Activated CD4-positive, alpha-beta T cell treated with anti-CD3 and anti-CD28 coated beads, Interleukin-2, amount 50 U/mL, for 1 hour (primary cell): ENCODE measurements at places on chromosomes 3 and 15.

- DNase-seq, result no peak
Measured at GRCh38 chr3:170040418-170040817, 2.6 kb downstream of the GPR160 start.

DNA sequence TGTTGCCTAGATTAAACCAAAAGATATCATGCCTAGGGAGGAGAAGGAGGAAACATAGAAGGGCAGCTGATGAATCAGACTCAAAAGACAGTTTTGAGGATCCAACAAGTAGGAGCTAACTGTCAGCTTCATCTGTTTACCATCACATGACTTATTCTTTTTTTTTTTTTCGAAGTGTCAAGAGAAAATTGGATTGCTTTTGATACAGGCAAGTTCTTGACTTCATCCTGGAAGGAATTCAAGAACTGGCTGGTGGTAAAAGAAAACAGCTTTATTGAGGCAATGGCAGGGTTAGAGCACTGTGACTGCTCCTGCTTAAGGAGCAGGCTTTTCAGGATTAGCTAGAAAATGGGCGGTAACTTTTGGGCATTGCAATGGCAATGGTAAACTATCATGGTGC lies 227.5 kb upstream of the KCNMB2 start:
- no peak for DNase-seq

- DNase-seq, result no peak
Measured at GRCh38 chr3:113968986-113969385, 21.2 kb downstream of the ZDHHC23 start.

DNA sequence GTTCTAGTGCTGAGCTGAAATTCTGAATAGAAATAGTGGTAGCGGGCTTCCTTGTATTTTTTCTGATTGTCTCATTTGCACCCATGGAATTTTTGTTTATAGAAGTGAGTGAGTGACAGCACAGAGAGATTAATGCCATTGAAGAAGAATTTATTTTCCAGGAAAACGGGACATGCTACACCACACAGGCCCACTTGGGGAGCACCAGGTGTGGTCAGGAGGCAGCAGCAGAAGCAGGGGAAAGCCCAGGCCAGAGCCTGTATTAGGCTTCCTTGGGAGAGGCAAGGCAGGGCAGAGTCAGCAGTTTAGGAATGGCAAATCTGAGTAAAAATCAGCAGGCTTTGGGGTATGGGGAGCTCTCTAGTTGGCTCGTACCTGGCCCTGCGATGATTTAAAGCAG lies 88.4 kb upstream of the ATP11B start:
- DNase-seq, result no peak

DNA sequence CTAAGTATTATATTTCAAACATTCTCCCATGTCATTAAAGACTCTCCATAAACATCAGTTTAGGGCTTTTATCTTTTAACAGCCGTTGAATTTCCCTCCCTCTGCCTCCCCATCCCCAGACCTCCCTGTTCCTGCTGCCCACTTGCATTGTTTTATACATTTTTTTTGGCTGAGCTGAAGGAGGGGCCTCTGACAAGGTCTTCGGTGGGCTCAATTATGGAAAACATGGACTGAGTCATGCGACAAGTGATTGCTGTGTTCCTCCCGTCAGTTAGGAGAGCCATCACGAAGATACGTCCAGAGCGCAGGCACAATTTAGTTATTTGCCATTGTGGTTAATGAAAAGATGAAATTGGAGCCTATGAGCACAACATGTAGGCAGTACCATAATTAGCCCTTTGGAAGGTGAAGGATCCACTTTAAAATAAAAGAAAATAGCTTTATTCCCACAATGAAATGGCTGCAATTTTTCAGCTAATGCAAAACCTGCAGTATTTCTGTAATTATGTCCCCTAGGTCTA lies 12.0 kb upstream of the NMNAT3 start:
- DNase-seq, result no peak

GRCh38 chr3:194040516-194041273 lies 95.3 kb upstream of the HES1 start:
- DNase-seq, result no peak

DNA sequence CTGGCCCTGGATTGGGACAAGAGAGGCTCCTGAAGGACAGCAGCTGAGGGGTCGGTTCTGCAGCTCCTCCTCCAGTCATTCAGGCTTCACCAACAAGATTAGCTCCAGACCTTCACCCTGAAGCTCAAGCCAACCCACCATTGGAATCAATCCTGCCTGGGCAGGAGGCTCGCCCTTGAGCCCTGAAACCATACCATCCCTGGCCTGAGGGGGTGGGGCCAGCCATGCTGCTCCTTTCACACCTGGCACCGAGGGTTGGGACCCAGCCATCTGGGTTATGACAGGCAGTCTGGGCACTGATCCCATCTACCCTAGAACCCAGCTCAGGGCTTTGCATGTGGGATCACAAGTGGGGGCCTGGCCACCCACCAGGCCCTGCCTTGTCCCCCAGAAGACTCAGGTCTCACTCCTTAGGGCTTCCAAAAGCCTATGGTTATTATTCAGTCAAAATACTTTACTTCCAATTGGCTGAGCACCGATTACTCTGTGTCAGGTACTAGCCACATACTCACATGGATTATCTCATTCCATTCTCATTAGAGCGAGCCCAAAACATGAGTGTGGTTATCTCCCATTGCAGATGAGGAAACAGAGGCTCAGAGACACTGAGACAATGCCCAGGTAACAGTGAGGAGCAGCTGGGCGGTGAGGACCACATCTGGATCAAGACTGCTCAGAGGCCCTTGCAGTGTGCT lies 3.1 kb downstream of the ABHD14B start:
- DNase-seq, result no peak

- no peak for DNase-seq
Measured at GRCh38 chr3:40971191-40972168, 227.8 kb upstream of the CTNNB1 start.

DNA sequence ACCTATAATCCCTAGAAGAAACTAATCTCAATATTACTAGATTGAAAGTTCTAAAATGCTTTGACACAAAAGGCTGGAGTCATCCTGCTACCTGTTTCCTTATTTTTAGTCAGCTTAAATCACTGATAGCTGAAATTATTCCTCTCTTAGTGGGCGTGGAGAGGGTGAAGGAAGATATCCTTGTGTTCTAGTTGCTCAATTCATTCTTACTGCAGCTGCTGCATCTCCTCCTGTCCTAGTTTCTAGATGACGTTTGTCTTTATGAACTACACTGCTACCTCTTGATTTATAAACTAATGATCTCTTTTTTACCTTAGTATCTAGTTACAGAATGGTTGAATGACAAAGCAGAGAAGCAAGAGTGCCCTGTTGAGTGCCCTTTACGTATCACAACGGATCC lies 50.7 kb downstream of the SETD5 start:
- no peak for DNase-seq

DNA sequence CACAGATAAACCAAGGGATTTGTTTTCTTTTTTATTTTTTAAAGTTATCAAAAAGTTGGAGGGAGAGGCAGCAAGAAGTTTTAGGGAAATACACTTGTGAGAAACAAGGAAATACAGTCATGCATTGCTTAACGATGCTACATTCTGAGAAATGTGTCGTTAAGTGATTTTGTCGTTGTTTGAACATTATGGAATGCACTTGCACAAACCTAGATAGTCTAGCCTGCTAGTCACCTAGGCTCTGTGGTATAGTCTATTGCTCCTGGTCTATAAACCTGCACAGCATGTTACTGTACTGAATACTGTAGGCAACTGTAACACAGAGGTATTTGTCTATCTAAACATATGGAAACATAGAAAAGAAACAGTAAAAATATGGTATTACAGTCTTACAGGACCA lies 2.0 kb upstream of the NFKBIZ start:
- DNase-seq, result no peak

- DNase-seq, result no peak
Measured at GRCh38 chr3:151372063-151372820, 12.3 kb downstream of the P2RY12 start.

- no peak for DNase-seq
Measured at GRCh38 chr15:89075846-89076245, 12.4 kb upstream of the ABHD2 start.

- no peak for DNase-seq
Measured at GRCh38 chr15:67777773-67778172, 47.5 kb upstream of the SKOR1 start.

DNA sequence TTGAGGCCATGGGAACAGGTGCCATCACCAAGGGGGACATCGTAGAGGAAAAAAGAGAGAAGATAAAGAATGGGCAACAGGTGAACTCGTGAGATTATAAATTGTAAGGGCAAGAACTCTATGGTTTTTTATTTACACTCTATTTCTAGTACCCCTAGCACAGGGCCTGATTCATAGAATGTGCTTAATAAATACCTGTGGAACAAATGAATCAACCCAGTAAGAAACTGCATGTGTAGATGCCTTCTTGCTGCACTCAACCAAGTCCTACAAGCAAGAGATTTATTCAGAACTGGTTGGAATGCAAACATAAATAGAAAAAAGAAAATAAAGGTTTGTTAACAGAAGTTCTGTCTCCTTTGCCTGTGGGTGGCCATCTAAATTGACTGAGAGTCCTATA lies 18.7 kb upstream of the KPNA1 start:
- DNase-seq, result no peak

- no peak for DNase-seq
Measured at GRCh38 chr3:122911901-122912300, 115.7 kb downstream of the SEMA5B start.

GRCh38 chr3:171225708-171226107 lies 199.2 kb upstream of the SLC2A2 start:
- DNase-seq, result no peak

- no peak for DNase-seq
Measured at GRCh38 chr15:73957276-73957675, 31.0 kb downstream of the LOXL1 start.

DNA sequence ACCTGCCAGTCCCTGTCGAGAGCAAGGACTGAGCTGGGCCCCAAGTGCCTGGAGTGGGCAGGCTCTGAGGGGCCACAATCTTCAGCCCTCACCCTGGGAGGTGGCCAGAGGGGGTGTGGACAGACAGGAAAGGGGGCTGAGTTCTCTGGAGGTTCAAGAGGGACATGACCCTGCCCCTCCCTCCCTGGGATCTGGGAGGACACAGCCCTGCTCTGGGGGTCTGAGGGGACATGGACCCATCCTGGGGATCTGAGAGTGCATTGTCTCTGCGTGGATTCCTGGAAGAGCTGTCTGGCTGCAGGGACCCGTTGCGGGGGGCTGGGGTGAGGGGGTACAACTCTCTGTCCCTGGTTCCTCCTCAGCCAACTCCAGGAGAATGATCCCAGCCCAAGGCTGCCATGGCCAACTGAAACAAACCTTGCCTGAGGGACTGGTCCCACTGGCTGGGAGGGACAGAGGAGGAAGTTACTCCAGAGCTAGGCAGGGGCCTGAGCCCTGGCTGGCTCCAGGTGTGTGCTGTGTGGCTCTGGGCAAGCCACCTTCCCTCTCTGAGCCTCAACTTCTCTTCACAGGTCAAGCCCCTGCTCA lies 29.0 kb downstream of the PTH1R start:
- no peak for DNase-seq

- no peak for DNase-seq
Measured at GRCh38 chr15:75776065-75776423, 63.4 kb upstream of the CSPG4 start.

GRCh38 chr3:30236011-30236410 lies 370.4 kb upstream of the TGFBR2 start:
- DNase-seq, result no peak

- DNase-seq, result no peak
Measured at GRCh38 chr15:64566102-64566501, 105.7 kb downstream of the ZNF609 start.

DNA sequence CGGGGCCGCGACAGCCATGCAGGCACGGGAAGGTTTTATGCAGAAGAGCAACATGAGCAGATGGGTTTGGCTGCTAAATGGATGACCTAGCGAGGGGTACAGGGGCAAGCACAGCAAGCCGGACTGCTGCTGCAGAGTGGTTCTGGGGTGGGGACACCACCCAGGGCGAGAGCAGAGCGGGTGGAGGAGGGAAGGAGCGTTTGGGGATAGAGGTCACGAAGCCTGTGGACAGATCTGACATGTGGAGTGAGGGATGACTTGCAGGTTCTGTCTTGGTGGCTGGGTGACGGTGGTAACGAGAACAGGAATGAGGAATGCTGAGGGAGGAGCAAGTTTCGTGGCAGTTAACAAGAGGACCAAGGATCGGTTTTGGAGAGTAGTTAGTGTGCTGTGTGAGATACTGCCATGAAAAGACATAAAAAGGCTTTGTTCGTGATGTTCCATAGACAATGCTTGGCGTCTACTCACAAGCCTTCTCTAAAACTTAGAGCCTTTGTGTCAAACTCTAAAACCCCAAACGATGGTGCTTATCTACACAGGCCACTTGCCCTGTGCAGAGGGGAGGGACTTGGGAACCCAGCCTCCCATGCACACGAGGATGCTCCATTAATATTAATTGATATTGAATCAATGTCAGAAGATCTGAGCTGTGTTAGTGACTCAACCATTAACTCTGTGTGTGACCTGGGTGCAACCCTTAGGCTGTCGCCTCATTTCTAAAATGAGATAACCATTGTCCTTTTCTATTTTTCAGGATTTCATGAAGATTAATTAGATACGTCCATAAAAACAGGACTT lies 132.7 kb upstream of the SLC2A2 start:
- DNase-seq, result no peak

GRCh38 chr3:69865925-69866679 lies 126.8 kb downstream of the MITF start:
- no peak for DNase-seq

GRCh38 chr3:14927308-14927707 lies 20.1 kb upstream of the NR2C2 start:
- DNase-seq, result no peak

GRCh38 chr3:30628205-30628900 lies 22.0 kb downstream of the TGFBR2 start:
- no peak for DNase-seq

DNA sequence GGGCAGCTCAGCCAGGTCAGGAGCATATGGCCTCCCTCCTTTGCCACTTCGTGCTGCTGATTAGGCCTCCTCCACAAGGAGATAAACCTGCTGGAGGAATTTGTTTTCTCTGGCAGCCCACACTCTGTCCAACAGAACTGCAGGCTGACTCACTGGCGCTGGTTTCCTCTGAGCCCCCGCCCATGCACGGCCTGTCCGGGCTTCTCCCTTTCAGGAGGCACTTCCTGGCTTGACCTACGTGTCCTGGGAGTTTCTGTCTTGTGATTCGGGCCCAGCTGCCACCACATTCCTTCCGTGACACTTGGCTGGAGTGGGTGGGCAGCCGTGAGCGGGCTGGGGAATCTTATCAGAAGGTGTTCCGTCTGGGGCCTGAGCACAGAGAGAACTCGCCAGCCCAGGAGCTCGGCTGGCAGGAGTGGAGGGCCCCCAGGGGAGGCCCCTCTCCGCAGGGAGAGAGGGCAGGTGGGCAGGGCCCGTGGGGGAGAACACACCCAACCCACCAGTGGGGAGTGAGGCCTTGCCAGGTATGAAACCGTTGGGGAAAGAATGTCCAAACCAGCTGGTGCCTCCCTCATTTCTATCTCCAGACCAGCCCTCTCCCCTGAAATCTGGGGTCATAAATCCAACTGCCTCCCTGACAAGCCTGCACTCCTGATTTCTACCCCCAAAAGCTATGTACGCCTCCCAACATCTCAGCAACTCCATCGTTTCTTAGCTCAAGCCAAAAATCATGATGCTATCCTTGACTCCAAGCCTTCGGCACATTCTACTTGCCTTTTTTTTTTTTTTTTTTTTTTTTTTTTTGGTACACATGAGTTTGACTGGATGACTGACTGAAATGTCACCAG lies 110.6 kb upstream of the MEF2A start:
- DNase-seq, result no peak

- no peak for DNase-seq
Measured at GRCh38 chr15:68371160-68371559, 60.8 kb downstream of the ITGA11 start.
